ENCODE measurements at places on chromosomes 7 and 10.

- no peak for DNase-seq
Observed at GRCh38 chr7:100670074-100670473, 3.5 kb upstream of the GNB2 start.

- DNase-seq: peak; percentile 15
Observed at GRCh38 chr10:101780818-101781654, 2.2 kb downstream of the NPM3 start.

DNA sequence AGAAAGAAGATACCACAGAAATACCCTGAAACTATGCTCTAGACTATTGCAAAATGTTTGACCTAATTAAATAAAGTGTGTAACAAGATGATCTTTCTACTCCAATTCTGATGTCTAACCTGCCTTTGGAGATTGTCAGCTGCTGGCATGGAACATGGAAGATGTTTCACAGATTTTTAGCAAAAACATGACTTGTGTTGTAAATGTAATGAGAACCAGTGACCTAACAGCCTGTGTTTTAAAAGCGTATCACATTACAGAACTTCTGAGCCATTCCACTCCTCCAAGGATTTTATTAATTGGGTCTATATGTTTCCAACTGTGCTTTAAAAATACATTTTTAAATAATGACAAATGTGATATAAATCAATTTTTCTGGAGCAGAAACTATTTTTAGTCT is 526.3 kb upstream of the SEMA3D start:
- no peak for DNase-seq

DNA sequence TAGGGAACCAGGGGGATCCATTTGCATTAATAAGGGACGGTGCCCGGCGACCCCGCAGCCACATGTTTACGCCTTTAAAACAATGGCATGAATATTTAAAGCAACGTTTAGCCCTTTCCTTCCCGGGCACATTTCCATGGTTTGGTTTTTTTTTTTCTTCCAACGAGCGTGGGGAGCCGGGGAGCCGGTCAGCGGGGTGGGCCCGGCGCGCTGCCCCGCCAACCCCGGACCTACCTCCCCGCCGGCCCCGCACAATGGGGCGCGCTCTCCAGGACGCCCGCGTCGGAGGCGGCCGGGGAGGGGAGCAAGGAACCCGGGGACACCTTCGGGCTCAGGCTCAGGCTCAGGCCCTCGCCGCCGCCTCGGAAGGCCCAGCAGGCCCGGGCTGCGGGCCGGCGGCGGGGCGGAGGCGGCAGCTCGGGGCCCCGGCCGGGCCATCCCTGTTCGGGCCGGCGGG is 1.0 kb downstream of the SEPHS1 start:
- DNase-seq: peak; percentile 6

GRCh38 chr10:63150745-63151144 is 17.6 kb downstream of the NRBF2 start:
- DNase-seq: no peak

- DNase-seq: no peak
Observed at GRCh38 chr10:75076348-75076747, 35.1 kb upstream of the SAMD8 start.

- no peak for DNase-seq
Observed at GRCh38 chr10:60086862-60087261, 180.5 kb upstream of the CCDC6 start.

DNA sequence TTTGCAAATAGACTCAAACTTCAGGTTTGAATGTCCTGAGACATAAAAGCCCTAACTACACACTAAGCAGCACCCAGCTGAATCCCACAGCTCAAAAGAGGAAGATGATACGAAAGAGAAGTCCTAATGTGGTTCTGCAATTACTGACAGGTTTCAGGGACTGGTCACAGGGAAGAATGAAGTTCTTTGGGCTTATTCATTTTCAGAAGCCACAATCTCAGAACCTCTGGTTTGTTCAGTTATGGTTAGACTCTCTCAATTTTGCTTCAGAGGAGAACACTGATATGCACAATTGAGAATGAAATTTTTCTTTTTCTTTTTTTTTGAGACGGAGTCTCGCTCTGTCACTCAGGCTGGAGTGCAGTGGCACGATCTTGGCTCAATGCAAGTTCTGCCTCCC is 94.6 kb upstream of the FAM180A start:
- DNase-seq: no peak

- no peak for DNase-seq
Observed at GRCh38 chr7:150823043-150823442, 22.5 kb downstream of the TMEM176A start.

GRCh38 chr7:22628112-22628511 is 98.9 kb upstream of the IL6 start:
- DNase-seq: no peak

- no peak for DNase-seq
Observed at GRCh38 chr10:109620396-109620795, 302.9 kb downstream of the XPNPEP1 start.

GRCh38 chr7:20474249-20474648 is 141.2 kb upstream of the ABCB5 start:
- no peak for DNase-seq

DNA sequence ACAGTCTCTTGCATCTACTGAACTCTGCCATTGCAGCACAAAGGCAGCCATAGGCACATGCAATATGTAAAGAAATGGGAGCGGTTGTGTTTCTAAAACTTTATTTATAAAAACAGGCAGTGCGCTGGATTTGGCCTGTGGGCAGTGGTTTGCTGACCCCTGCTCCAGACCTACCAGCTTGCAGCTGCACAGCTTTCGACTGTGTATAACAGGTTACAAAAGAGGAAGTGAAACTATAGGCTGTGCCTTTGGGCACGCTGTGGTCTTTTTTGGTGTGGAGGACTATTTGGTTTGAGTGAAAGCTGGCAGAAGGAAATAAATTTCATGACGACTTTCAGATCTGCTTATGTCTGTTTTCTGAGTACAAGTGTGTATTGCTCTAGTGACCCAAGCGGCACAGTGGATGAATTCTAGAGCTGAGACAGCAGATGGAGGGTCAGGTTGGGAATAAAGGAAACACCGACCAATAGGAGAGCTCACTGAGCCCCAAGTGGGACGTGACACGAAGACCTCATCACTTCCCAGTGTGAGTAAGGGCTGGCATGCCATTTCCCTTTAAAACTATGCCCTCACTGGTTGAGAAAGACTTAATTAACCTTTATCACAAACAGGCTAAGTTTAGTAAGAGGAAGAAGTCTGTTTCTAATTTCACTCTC is 152.7 kb downstream of the ANK3 start:
- DNase-seq: no peak

DNA sequence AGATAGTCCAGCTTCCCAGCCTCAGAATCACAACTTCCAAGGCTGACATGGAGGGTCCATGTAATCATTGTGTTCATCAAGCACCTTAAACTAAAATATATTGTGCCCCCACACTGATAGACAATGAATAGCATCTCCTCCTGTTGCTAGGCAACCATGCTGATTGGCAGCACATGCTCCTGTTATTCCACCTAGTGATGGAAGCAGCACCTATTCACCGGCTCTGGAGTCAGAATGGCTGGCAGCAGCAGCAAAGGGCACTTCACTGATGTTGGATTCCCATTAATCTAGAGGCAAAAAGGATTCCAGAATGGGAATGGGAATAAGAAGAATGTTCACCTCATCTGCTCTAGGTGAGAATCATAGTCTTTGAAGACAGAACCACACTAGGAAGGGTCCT is 55.0 kb downstream of the RELN start:
- no peak for DNase-seq

GRCh38 chr7:42093349-42093905 is 143.6 kb downstream of the GLI3 start:
- DNase-seq: no peak

DNA sequence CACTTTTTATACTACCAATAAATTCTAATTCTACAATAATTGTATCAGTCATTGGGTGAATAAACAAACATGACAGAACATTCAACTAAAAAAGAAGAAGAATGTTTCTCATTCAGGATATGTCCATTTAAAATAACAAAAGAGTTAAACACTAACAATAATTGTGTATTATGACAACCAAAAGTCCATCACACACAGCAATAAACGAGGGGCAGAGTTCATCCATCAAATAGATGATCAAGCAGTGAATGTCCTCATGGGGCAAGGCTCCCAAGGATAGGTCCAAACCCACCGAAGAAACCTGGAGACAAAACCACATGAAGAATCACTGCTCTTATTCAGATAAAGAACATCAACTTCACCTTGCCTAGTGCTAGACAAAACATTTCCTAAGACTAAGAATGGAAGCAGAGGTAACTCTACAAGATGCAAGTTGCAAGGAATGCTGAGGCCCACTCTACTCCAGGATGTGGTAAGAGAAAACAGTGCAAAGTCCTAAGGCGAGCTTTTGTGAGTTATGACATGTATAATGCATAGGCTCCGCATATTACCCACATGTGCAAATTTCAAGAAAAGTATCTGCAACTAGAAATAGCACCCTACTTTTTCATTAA is 115.1 kb downstream of the PARD3 start:
- no peak for DNase-seq

- DNase-seq: peak; percentile 70
Observed at GRCh38 chr7:151520419-151521261, 945 bp upstream of the RHEB start.

- no peak for DNase-seq
Observed at GRCh38 chr10:33233221-33233620, 101.2 kb downstream of the NRP1 start.

- no peak for DNase-seq
Observed at GRCh38 chr10:49752584-49752983, 9.5 kb downstream of the OGDHL start.

GRCh38 chr7:43768201-43768886 is 9.9 kb downstream of the BLVRA start:
- DNase-seq: no peak

GRCh38 chr10:17660921-17661320 is 17.0 kb downstream of the STAM start:
- DNase-seq: no peak

DNA sequence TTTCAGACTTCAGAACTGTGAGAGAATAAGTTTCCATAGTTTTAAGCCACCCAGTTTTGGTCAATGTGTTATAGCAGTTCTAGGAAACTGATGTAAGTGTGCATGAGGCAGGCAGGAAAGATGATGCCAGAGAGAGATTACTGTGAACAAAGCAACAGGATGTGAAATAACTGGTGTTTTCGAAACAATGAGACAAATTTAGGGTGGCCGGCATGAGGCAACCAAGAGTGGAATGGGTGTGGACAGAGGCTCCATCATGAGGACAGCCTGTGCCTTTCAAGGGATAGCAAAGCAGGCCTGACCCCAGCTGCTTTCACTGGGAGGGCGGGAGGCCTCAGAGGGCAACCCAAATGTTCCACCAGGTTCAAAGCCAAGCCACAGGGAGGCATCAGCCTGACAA is 67.3 kb upstream of the UCN3 start:
- DNase-seq: no peak

DNA sequence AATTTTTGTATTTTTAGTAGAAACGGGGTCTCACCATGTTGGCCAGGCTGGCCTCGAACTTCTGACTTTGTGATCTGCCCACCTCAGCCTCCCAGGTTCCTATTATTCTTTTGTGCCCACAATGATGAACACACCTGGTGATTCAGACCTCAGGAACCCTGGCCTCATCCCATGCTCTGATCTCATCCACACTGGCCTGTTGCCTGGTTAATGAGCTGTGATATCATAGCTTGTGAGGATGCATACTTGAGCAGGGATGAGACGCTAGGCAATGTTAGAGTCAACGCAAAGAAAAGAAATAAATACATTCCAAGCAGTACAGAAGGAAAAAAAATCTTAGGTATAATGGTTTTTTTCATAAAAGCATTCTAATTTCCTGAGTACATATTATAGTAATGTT is 82.4 kb upstream of the RNF32 start:
- no peak for DNase-seq

GRCh38 chr7:104395162-104395561 is 66.8 kb downstream of the LHFPL3 start:
- DNase-seq: no peak

DNA sequence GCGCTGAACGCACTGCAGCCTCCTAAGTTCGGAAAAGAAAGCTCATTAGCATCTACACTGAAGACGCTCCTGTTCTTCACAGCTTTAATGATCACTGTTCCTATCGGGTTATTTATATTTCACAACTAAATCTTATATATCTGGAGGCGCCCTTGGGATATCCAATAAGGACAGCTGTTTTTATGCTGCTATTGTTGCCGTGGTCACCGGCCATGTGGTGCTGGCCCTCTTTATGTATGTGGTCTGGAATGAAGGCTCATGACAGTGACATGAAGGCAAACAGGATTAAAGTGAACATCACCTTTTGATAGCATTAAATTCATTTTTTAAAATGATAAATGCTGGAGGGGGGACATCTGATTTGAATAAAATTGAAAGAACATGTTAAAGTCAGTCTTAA is 8.8 kb downstream of the BLVRA start:
- no peak for DNase-seq

DNA sequence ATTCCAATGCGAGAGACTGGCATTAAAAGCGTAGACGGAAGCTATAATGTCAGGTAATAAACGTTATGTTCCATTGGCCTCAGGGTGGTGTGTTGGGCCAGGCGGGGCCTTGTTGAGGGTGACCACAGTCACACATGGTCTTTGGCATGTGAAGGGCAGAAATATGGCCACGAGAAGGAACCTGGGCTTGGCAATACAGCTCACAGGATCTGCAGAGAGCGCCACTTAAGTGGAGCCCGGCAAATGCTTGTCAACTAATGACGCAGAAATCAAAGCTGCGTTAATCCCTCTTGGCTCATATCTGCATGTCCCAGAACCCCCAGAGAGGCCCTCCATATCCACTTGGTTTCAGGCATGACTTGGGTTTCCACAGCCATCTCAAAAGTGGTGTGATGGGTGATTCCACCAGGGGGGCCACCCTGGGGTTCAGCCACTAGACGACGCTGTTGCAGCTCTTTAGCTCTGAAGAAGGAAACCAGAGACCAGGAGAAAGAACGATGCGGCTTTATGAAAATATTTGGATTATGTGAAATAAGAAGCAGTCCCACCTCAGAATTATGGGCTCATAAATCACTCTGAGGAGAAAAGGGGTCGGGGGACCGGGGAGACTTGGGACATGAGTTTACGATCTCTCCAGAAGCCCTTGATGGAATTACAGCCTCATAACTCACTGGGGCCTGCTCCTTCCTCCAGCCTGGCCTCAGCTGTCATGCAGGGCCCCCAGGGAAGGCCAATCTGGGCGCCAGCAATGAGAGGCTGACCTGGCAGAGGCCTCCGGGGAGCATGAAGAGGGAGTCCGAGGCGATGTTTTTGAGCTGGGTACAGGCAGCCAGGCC is 462.5 kb downstream of the PLXNA4 start:
- no peak for DNase-seq

GRCh38 chr7:112596981-112597380 is 116.2 kb downstream of the LSMEM1 start:
- no peak for DNase-seq

All from NCI-H1092 treated with DMSO at 0.1 percent for 48 hours (cell line).